ENCODE measurements at places on chromosomes 12 and 14. TPM values are rescaled to one million over a fixed set of nuclear protein-coding genes. Genes with fewer than 3 reads are reported as not detected.

The RNASE2 gene
- 11.6 TPM for total RNA-seq

The TGM1 gene
- 1.1 TPM for total RNA-seq

The RTL1 gene
- not detected for total RNA-seq

The EXD2 gene
- 13.5 TPM for total RNA-seq

The MYO1H gene
- total RNA-seq: not detected

The KRT83 gene
- not detected for total RNA-seq

GRCh38 chr12:66092559-66093269 lies 37.8 kb downstream of the LLPH start:
- peak; percentile 72 for DNase-seq

GRCh38 chr14:34355584-34356263 lies 106.3 kb downstream of the SPTSSA start:
- no peak for DNase-seq

- DNase-seq: no peak
These were observed 221.8 kb downstream of the MSRB3 start for GRCh38 chr12:65500091-65500900.

DNA sequence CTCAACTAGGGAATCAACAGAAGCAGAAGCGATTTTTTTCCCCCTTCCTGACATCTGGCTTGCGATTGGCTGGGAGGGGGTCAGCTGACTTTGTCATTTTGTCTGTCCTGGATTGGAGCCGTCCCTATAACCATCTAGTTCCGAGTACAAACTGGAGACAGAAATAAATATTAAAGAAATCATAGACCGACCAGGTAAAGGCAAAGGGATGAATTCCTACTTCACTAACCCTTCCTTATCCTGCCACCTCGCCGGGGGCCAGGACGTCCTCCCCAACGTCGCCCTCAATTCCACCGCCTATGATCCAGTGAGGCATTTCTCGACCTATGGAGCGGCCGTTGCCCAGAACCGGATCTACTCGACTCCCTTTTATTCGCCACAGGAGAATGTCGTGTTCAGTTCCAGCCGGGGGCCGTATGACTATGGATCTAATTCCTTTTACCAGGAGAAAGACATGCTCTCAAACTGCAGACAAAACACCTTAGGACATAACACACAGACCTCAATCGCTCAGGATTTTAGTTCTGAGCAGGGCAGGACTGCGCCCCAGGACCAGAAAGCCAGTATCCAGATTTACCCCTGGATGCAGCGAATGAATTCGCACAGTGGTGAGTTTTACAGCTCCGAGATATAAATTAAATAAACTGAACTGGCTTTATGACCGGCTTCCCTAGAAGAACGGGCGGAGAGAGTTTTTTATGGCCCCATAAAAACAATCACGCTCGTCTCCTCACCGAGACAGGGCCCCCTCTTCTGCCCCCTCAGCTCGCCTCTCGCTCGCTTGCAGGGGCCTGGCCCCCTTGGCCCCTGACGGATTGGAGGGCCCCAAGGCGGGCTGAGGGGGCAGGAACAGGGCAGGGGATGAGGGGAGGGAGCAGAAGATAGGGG lies at the start of gene HOXC6:
Gene HOXC6 (plus strand): TSS at position 127 of the 888 bp plus-strand sequence. CDS start 82 bp downstream, at position 209.
- DNase-seq: no peak

DNA sequence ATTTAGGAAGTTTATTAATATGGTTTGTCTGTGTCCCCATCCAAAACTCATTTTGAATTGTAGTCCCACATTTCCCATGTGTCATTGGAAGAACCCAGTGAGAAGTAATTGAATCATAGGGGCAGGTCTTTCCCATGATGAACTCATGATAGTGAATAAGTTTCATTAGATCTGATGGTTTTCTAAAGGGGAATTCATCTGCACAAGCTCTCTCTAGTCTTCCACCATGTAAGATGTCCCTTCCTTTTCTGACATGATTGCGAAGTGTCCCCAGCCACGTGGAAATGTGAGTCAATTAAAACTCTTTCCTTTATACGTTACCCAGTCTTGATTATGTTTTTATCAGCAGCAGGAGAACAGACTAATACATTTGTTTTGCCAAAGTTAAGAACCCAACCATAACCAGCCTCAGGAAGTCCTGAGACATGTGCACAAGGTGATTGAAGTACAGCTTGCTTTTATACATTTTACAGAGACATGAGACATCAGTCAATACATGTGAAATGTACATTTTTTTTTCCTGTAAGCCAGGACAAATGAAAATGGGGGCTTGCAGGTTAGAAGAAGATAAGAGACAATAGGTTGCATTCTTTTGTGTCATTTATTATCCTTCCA lies 1136.7 kb downstream of the TMEM121 start:
- DNase-seq: no peak

GRCh38 chr14:61250063-61250462 lies 31.1 kb downstream of the TMEM30B start:
- no peak for DNase-seq

- DNase-seq: no peak
These were observed 15.6 kb downstream of the CCER1 start for GRCh38 chr12:90939382-90939781.

GRCh38 chr14:20610002-20610765 lies 19.0 kb upstream of the RNASE12 start:
- DNase-seq: peak; percentile 90

- DNase-seq: no peak
These were observed 854.5 kb downstream of the SLC6A15 start for GRCh38 chr12:84058136-84058535.

DNA sequence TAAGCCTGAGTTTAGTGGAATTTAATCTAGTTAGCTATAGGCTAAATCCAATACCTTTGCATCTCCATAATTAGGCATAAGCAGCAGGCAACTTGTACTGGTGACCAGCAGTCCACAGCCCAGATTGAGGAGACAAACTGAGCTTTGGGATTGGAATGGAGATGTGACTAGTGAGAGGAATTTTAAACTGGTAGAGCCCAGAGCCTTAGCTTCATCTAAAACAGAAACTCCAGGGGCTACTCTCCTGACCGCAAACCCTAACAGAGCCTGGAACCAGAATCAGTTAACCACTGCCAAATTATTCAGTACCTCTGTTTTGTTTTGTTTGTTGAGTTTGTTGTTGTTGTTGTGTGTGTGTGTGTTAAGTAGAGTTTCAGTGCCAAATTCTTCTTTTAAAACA lies 53.2 kb downstream of the TSPAN19 start:
- DNase-seq: no peak

DNA sequence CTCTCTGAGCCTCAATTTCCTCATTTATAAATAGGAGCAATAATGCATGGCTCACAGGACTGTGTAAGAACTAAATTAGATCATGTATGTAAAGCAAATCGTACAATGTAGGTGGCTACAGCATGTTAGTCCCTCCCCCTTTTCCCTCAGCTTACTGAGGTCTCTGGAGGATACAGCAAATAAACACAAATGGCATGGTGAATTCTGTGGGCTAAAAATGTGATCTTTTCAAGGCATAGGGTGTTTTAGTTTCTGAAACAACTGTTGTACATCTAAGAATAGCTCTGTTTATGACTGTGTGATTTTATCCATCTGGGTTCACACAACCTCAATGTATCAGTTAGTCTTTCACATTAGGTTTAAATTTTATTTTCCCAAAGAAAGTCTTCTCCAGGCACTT lies 121.2 kb upstream of the PLEKHG7 start:
- DNase-seq: no peak

GRCh38 chr14:54325766-54326165 lies 71.0 kb upstream of the CDKN3 start:
- DNase-seq: no peak

DNA sequence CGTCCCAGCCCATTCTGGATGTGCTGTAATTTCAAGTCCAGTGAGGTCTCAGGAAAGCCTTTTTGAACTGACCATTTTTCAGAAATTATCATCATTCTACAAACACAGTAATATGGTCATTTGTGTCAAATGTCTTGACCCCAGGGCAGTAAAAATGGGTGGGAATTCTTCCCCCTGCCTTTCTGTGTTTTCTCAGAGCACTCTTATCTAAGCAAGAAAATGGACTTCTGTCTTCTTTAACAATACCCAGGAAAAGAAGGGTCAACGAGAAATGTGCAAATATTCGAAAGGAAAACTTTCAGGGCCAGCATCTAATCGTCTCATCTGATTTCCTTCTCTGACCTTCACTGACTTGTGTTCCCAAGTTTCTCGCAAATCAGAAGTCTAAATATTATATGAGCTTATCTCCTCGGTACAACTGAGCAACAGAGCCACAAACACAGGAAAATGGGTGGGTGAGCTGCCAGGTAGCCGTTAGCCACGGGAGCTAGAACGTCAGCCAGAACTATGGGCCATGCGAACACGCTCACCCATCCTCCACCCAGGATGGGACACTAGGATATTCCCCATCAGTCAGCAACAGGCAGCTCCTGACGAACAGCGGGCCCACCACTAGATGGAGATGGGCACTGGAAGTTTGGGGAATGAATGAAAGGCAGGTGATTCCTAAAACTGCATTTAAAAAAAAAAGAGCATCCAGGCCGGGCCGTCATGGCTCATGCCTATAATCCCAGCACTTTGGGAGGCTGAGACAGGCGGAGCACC lies 57.1 kb downstream of the VWF start:
- DNase-seq: no peak

DNA sequence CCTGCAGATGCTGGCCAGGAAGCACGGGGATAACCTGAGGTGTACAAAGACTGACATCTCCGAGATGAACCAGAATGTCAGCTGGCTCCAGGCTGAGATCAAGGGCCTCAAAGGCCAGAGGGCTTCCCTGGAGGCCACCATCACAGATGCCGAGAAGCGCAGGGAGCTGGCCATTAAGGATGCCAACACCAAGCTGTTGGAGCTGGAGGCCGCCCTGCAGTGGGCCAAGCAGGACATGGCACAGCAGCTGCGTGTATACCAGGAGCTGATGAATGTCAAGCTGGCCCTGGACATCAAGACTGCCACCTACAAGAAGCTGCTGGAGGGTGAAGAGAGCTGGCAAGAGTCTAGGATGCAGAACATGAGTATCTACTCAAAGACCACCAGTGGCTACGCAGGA lies 380.0 kb upstream of the USP15 start:
- no peak for DNase-seq

DNA sequence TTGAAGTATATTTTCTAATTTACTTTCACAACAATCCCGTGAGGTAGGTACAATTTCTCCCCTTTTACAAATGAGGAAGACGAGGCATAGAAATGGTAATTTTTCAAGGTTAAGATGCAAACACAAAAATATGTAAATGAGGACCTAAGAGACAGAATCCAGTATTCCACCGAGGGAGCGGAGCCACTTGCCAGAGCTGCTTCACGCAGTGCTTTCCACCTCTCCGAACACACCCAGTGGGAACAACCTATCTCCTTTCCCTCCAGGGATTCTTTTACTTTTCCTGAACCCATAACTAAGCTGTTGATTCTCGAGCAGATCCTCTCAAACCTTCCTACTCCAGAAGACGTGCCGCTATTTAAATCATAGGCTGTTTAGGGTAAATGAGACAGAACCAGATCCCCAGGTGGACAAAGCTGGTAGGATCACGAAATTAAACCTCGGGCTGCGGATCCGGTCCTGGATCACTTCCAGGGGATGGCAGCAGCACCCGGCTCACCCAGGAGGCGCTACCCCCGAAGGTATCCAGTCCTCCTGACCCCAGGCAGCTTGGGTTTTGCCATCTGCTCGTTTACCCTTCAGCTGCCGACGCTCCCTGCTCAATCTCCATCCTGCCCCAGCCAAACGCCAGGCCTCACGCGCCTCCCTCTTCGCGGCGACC lies 1.5 kb downstream of the DDHD1 start:
- peak; percentile 61 for DNase-seq
